Posterior vena cava (tissue), 2 donors: ENCODE measurements at places on chromosomes 12 and 14. TPM values are rescaled to one million over a fixed set of nuclear protein-coding genes. Genes with fewer than 3 reads are reported as not detected.

Gene GRIN2B
- 0.05 TPM for total RNA-seq

Gene SALL2
- 7.1 TPM for total RNA-seq

Gene IQSEC3
- 3.6 TPM for total RNA-seq

Gene PGF
- 11.2 TPM for total RNA-seq

Gene ZNF891
- 2.8 TPM for total RNA-seq
